ENCODE measurements at places on chromosomes 11 and 22.
A peak's percentile ranks its signal among the peaks of the same experiment; 100 is the strongest.

DNA sequence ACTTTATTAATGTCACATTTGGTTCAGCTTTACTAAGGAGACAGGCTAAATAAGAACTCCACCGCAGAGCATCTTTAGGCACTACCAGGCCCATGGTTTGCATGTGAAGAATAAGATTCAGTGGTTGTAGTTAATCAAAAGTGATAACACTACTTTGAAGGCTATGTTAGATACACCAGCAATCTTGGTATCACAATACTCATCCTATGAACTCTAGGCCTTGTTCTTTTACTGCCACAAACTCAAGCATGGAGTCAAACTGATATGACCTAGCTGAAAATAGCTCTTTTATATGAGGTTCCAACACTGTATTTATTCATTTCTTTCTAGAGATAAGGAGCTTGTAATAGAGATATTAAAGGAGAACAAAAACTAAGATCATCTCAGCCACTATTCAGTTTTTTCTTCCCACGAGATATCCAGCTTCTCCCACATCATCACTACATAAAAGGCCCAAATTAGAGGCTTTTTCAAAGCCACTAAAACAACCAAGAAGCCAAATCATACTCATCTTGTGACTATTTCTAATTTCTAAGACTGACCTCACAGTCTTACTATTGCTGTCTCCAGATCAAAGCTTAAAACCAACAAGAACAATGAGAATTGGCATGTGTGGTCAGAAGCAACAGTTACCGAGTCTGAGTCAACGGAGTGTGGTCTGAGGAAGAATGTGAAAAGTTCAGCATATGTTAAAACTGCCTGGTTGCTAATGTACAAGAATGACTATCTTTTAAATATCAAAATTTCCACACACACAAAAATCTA, 25.1 kb upstream of the GUCY1A2 start:
- DNase-seq, result no peak

- no peak for DNase-seq
Observed at GRCh38 chr11:63667995-63668795, 3.0 kb downstream of the ATL3 start.

DNA sequence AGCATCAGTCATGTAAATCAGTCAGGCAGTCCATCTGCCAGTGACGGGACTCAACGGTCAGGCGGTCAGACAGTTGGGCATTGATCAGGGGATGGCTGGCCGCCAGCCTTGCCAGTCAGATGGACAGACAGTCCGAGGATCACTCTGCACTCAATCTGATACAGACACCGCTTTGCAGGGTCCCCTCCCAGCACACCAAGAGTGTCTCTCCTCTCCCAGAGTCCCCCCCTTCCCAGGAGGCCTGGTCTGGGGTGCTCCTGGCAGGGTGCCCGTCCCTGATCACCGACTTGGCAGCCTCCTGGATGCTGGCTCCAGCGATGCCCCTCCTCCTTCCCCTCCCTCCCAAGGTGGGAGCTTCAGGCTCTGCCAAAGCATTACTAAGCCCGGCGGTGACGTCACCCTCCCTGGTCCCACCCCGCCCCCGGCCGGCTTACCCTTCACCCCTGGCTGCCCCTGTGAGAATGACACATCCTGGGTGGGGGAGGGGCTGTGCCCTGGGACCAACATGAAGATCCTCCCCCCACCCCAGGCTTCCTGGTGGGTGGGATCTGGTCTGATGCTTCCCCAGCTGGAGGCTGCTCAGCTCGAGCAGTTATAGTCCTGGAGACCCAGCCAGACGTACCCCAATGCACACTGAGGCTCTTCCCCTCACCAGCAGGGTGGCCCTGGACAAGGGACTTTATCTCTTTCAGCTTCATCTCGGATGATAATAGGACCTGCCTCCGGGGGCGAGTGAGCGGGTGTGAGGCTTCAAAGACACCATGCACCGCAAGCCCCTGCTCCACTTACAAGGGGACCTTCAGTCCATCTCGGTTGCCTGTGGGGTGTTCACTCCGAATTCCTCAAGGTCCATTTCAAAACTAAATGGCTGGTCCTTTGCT, 69.2 kb downstream of the CD82 start:
- DNase-seq, result peak; percentile 89

DNA sequence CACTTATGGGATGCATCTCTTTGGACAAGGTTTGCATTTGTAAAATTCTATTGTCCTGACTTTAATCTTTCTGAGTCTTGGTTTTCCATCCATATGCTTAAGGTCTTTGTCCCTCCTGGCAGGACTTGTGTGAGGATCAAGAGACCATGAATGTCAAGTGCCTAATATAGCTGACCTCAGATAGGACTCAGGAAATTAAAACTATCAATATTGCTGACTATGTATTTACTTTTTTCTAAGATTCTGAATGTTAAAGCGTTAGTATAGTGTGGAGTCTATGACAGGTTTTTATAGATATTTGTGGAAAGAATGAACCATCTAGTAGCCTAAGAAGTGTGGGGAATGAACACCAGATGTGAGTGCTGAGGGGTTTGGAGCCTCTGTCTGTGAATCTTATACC, 637.8 kb downstream of the NTM start:
- DNase-seq, result no peak

DNA sequence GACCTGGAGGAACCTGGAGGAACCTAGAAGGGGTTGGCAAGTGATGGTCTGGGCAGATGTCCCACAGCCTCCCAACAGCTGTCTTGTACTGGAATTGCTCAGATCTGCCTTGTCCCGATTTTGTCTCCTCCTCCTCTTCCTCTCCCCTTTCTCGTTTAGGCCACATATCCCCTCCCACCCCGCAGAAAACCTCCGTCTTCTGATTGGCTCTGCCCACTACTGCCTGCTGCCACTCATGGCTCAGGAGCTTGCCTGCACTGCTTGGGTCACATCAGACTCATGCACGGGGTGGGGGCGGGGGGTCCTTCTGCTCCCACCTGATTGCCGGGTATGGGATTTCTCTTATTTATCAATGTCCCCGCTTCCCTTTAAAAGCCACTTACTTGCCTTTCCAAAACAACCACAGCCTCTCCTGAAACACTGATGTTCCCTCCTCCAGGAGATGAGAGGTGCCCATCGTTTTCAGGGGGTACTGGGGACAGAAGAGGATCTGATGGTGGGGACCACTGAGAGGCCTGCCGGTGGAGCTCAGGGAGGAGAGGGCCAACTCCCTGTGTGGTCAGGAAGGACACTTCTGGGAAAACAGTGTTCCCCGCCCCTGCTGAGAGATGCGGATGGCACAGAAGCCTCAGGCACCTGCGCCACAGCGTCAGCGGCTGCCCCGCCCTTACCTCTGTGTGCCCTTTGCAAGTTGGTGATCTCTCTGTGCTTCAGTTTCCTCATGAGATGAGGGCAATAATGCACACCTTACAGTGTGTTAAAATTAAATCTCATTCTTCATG, 14.7 kb downstream of the TOM1 start:
- DNase-seq, result no peak

DNA sequence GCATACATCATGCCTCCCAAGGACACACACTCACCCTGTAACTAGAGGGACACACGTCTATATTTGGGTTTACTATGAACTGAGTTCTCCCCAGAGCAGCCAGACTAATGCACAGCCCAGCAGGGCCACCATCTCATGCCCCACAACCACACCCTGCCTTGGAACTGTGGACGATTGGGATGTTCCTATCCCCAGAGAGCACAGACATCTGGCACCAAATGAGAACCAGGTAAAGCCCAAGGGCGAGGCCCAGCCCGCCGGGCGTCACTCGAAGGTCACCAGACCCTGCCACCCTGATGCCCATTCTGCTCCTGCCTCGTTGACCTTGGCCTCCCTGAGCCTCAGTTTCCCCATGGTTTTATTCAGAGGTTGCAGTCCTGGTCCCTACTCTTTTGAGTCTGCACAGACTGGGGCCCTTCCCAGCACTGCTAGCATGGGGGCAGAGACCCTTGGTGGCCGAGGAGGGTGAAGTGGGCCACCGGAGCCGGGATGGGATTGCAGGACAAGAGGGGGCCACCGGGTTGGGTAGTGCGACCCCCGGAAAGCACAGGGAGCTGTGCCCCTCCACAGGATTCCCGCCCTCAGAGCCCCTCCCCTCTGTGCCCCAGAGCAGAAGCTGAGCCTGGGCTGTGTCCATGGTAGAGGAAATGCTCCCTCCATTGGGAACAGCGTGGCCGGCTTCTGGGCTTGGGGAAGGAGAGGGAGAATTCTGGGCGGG, 56.8 kb downstream of the IGLL5 start:
- no peak for DNase-seq

GRCh38 chr11:35413598-35413997, 5.8 kb downstream of the SLC1A2 start:
- no peak for DNase-seq

DNA sequence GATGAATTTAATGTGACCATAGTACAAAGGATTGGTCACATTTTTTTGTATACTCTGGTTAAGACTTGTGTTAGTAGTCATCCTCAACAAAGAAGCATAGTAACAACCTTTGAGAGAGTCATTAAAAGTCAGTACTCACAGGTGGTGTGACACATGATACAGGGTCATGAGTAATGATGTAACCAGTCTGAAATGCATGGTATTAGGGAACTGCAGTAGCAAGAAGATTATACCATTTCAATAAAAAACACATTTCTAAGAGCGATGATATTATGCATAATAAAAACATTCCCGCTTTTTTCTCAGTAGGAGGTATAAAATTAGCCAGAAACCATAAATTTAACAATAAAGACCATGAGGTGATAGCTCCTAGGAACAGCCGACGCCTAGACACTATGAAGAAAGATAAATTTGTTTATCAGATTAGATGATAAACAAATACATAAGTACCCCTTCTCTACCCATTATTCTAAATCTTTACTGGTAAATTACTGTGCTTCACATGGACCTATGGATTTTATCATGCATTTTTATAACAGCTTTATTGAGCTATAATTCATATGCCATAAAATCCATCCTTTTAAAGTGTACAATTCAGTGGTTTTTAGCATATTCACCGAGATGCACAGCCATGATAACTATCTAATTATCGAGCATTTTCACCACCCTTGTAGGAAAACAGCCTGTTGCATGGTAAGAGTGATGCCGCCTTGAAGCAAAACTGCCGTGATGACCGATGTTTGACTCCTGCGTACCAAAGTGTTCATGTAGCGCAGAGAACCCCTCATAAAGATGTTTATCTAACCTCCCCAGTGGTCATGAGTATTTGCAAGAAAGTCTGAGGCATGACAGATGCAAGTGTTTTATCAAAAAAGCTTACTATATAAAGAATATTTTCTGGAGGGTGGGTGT, 41.8 kb downstream of the TMPRSS5 start:
- DNase-seq, result no peak

- DNase-seq, result no peak
Observed at GRCh38 chr11:121210445-121211080, 82.0 kb upstream of the SC5D start.

- DNase-seq, result no peak
Observed at GRCh38 chr11:82080160-82080559, 653.5 kb downstream of the FAM181B start.

DNA sequence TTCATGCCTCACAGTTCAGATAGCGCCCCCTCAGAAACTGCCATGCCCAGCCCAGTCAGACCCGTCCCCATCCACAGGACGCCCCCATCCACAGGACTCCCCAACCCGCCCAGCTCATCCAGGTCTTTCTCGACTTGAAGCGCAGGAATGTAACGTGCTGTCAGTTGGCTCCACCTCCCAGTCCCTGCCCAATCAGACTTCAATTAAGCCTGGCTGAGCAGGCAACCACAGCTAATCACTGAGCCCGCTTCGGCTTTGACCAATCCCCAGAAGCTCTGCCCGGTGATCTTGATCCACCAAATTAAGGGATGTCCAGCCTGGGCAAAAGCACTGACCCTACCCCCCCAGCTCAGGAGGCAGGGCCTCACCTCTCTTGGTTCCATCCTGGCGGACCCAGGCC, 10.5 kb upstream of the MFNG start:
- no peak for DNase-seq

DNA sequence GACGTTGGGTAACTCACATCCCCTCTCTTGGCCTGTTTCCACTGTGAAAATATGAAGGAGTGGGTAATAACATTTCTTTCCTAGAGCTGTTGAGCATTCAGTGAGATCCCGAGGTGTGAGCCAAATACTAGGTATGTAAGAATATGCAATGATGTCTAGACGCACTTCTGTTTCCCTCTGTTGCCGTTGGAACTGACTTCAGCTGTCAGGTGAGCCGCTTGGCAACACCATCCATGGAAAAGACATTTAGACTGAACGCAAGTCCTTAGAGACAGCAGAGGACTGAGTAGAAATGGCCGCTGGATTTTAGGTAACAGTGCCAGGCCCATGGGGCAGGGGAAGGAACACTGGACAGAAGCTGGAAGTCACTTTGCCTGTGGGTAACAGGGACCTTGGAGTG, 29.5 kb upstream of the SHANK2 start:
- no peak for DNase-seq

GRCh38 chr11:102010776-102011494, 36.3 kb upstream of the CFAP300 start:
- no peak for DNase-seq

DNA sequence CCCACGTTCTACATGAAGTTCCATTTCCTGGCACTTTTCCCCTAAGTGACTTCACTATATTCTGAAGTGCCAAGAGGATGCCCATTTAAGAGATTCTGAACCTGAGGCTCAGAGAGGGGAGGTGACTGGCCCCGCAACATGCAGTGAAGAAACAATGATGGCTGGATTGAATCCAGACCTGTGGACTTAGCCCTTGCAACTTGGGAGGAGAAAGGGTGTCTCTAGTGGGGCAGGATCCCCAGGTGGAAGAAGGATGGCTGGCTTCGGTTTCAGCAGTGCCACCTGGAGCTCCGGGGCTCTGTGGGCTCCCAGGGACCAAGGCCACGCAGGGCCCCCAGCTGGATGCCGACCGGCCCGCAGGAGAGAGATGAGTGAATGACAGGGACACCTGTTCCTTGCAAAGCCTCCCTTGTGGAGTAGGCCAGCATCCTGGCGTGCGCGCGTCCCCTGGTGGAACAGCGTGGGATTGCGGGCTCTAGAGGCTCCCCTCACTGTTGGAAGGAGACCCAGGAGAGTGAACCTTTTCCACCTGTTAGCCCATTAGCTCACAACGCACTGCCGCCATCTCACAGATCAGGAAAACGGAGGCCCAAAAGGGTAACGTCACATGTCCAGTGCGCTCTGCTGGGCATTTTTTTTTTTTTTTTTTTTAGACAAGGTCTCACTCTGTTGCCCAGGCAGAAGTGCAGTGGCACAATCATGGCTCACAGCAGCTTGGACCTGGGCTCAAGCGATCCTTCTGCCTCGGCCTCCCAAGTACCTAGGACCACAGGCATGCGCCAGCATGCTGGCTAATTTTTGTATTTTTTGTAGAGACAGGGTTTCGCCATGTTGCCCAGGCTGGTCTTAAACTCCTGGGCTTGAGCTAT, 104.7 kb downstream of the KIAA1671 start:
- DNase-seq, result peak; percentile 74

GRCh38 chr22:19604711-19605268, 80.6 kb upstream of the CLDN5 start:
- DNase-seq, result no peak
